ENCODE measurements at places on chromosomes 7 and 10.

- DNase-seq: no peak
These were observed 675.2 kb upstream of the GALNT17 start for GRCh38 chr7:70456719-70457118.

DNA sequence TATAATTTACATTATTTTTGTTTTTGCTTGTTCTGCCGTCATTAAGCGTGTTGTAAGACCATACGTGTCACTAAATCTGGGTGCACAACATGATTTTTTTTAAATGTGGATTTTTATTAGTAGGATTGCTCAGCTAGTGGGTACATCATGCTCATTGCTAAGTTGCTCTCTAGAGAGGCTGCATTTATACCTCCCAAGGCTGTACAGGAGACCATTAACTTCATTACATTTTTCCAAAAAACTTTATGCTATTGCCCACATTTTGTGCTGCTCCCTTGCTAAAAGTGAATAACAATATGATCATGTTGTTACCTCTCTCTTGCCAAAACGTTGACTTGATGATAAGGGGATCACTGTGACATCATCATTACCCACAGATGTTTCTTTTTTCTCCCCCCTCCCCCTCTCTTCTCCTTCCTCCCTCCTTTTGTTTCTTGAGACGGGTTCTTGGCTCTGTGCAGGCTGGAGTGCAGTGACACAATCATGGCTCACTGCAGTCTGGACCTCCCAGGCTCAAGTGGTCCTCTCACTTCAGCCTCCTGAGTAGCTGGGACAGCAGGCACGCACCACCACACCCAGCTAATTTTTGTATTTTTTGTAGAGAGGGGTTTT, 65.1 kb downstream of the BMPR1A start:
- DNase-seq: no peak

GRCh38 chr10:7378602-7379403, 32.0 kb downstream of the SFMBT2 start:
- DNase-seq: no peak

- DNase-seq: no peak
These were observed 4.5 kb upstream of the CAMK2B start for GRCh38 chr7:44329888-44330287.

GRCh38 chr7:13915891-13916290, 73.6 kb downstream of the ETV1 start:
- no peak for DNase-seq

- no peak for DNase-seq
These were observed 190.9 kb downstream of the RNLS start for GRCh38 chr10:88392222-88392621.

DNA sequence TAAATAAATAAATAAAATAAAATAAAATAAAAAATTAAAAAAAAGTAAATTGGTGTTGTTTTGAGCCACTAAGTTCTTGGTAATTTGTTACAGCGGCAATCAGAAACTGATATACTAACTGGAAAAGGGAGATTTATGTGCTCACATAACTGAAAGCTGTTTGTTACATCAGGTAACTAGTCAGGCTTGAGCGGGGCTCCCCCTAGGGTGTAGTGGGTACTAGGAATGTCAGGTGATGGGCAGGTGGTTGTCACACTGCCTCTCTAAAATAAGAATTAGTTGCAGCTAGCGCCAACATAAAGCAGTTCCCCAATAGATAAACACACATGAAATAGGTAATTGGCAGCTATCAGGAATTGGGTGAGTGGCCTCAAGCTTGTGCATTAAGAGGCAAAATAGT, 1336.9 kb downstream of the XPNPEP1 start:
- no peak for DNase-seq

GRCh38 chr7:14418633-14419032, 429.2 kb upstream of the ETV1 start:
- no peak for DNase-seq

GRCh38 chr7:155962191-155962967, 150.1 kb upstream of the SHH start:
- DNase-seq: no peak

GRCh38 chr10:79092292-79092896, 23.6 kb downstream of the ZMIZ1 start:
- DNase-seq: no peak

DNA sequence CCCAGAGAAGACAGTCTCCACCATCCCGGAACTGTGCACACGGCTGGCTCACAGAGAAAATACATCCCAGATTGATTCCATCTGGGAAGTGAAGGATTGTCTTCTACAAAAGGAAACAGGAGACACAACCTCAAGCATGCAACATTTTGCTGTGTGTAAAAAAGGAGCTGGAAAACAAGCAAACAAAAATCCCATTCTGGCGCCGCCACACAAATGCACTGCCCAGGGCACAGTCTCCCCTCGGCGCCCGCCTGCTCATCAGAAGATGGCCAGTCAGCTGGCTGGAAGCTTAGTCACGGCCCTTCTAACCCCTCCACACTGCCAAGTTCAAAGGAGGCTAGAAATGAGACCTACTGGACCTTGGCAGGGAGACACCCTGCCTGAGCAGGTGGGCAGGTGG, 14.1 kb upstream of the CYTH3 start:
- no peak for DNase-seq

- DNase-seq: no peak
These were observed 2.9 kb downstream of the GPR158 start for GRCh38 chr10:25177754-25178135.

DNA sequence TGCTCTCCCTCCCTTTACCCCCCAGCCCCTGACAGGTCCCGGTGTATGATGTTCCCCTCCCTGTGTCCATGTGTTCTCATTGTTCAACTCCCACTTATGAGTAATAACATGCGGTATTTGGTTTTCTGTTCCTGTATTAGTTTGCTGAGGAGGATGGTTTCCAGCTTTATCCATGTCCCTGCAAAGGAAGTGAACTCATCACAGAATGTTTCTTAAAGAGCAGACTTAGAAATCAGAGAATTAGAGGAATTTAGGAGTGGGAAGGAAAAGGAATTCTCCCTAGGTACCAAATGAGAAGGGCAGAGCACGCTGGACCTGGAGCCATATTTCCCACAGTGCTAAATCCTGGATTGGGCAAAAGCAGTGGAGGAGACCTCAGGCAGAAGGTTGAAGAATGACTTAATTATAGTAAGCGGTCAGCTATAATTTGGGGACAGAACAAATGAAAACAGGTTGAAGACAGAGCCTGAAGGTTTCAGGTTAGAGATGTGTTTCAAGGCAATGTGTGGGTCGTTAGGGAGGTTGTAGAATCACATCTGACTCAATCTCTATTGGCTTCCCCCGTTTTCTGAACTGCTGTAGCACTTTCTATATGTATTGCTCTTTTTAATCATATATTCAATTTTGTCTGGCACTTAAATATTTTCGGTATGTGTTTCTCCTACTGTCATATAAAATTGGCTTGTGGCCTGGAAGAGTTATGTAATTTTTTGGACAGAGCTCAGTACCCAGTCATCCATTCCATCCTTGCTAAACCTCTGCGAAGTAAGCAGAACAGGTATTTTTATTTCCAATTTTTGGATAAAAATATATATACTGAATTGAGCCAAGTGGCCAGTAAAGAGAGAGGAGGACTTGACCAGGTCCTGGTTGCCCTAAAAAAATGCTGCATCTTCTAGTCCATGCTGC, 210.5 kb upstream of the KLF6 start:
- DNase-seq: no peak

DNA sequence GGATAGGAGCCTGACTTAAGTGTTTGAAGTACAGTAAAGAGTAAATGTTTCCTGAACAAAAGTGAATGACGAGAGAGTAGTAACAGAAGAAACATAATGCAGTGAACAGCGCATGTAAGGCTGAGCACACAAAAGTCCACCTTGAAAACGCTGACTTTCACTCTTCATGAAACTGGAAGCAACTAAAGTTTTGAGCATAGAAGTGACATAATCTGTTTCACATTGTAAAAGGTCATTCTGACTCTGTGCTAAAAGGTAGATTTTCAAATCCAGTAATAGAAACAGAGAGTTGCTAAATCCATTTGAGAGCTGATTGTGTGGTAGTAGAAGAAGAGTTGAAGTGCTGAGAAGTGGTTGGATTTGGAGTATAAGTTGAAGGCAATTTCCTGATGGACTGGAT, 1037.0 kb downstream of the CNTNAP2 start:
- no peak for DNase-seq

- peak; percentile 89 for DNase-seq
These were observed 9.8 kb downstream of the ZNF775 start for GRCh38 chr7:150388709-150389531.

All from putamen (tissue), 1 donor.